ENCODE measurements at places on chromosomes 12 and 14. TPM values are rescaled to one million over a fixed set of nuclear protein-coding genes. Genes with fewer than 3 reads are reported as not detected.

DNA sequence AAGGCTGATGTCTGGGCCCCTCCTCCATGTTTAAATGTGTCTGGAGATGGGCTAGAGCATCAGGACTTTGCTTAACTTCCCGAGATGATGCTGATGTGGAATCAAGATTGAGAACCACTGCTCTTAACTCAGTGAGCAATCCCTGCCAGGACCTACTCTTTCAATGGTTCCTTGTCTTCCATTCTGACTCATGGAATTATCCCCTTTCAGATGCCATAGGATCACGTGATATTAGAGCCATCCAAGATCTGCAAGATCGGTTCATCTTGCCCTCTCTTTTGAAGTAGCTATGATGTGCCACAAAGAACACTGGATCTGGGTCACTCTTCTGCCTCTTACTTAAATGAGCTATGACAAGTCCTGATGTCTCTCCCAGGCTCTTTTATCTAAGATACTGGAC, 96.8 kb downstream of the EXOC5 start:
- DNase-seq, result no peak

- no peak for DNase-seq
Observed at GRCh38 chr12:77521508-77522115, 309.1 kb upstream of the NAV3 start.

GRCh38 chr12:88931598-88931997, 351.3 kb upstream of the KITLG start:
- DNase-seq, result no peak

Gene SCN8A
- 13.2 TPM for total RNA-seq

DNA sequence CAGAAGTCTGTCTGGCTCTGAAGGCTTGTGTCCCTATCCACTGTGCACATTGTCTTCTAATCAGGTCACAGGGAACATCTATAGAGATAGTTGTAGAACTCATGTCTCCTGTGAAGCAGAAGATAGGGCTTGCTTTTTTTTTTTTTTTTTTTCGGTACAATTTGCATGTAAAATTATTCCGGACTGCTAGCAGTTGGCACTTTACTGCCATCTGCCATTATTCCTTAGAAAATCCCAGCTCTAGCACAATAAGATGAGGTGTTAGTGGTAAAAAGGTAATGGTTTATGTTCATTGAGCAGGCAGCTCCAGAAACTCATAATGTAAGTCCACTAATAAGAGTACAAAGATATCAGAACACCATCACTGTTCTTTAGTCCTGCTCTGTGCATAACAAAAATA, 8.7 kb downstream of the MYRFL start:
- DNase-seq, result no peak

DNA sequence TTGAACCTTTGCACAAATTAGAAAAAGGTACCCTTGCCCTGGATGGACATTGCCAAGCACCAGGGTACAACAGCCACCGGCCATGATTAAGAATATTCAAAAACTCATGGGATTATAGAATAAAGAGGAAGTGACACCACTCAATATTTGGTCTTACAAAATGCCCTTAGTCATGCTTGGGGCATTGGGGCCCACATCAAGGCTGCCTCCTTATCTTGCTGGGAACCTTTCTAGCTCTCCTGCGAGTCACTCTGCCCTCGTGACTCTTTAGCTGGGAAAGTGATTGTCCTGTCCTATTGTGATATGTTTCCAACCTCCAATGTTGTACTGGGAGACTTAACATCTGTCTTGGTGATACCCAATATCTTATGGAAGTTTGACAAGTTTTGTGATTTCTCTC, 57.8 kb downstream of the GTF2A1 start:
- DNase-seq, result no peak

DNA sequence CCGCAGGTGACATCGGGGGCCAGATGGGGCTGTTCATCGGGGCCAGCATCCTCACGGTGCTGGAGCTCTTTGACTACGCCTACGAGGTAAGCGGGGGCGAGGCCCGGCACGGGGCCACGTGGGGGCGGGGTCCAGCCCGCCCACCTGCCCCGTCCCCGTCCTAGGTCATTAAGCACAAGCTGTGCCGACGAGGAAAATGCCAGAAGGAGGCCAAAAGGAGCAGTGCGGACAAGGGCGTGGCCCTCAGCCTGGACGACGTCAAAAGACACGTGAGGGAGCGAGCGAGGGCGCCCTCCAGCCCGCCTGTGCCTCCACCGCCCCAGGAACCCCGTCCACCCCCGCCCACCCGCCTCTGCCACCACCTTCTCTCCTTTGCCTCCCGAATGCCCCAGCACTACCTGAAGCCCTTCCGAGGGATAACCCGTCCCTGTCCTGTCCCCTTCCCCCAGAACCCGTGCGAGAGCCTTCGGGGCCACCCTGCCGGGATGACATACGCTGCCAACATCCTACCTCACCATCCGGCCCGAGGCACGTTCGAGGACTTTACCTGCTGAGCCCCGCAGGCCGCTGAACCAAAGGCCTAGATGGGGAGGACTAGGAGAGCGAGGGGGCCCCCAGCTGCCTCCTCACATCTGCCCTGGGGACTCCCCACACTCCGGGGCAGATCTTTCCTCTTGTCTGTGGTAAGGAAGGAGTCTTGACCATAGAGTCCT, 3.9 kb upstream of the SMARCD1 start:
- peak; percentile 47 for DNase-seq

DNA sequence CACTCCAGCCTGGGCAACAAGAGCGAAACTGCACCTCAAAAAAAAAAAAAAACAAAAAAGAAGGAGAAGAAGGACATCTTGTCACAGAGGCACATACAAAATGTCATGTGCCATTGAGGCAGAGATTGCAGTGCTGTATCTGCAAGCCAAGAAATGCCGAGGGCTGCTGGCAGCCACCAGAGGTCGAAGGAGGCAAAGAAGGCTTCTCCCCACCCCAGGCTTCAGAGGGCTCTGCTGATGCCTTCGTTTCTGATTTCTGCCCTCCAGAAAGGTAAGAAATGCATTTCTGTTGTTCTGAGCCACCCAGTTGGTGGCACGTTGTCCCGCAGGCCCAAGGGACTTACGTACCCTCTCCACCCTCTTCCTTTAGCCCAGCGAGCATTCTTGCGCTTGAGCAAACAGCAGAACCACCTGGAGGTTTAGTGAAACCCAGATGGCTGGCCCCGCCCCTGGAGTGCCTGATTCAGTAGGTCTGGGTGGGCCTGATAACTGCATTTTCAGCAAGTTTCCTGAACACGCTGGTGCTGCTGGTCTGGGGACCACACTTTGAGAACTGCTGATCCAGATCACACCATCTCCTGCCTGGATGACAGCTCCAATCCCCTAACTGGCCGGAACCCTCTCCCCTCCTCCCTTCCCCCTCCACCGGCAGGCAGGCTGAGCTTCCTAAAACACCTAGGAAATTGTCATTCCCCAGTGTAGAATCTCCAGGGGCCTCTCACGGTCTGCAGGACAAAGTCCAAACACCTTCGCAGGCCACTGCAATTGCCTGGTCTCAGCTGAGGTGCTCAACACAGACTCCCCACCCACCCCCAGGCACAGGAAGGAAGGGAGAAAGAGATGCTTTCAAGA, 21.1 kb upstream of the SCARB1 start:
- peak; percentile 56 for DNase-seq

GRCh38 chr12:128707488-128707887, 116.3 kb downstream of the SLC15A4 start:
- DNase-seq, result no peak

Gene APAF1
- total RNA-seq, result 20.6 TPM

Gene STAB2
- 0.48 TPM for total RNA-seq

DNA sequence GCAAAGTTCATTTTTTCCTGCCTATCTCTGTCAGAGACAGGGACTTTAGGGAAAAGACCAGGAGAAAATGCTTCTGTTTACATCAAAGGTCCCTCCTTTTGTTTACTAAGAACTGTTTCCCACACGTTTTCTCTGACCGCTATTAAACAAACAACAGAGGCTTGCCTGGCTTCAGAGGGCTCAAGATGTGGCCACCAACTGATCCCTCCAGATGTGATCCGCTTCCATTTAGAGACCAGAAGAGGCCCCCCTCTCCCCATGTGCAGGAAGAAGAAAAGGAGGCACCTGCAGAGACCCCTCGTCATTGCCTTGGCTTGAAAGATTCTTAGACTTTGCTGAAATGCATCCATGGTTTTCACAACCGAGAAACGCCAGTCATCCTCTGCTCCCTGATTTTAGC, 217.9 kb upstream of the PWP1 start:
- DNase-seq, result no peak

- DNase-seq, result no peak
Observed at GRCh38 chr12:40208707-40209446, 15.9 kb upstream of the LRRK2 start.

- DNase-seq, result peak; percentile 25
Observed at GRCh38 chr12:41188841-41189394, 798 bp downstream of the PDZRN4 start.

Gene CMKLR1
- 1.4 TPM for total RNA-seq

DNA sequence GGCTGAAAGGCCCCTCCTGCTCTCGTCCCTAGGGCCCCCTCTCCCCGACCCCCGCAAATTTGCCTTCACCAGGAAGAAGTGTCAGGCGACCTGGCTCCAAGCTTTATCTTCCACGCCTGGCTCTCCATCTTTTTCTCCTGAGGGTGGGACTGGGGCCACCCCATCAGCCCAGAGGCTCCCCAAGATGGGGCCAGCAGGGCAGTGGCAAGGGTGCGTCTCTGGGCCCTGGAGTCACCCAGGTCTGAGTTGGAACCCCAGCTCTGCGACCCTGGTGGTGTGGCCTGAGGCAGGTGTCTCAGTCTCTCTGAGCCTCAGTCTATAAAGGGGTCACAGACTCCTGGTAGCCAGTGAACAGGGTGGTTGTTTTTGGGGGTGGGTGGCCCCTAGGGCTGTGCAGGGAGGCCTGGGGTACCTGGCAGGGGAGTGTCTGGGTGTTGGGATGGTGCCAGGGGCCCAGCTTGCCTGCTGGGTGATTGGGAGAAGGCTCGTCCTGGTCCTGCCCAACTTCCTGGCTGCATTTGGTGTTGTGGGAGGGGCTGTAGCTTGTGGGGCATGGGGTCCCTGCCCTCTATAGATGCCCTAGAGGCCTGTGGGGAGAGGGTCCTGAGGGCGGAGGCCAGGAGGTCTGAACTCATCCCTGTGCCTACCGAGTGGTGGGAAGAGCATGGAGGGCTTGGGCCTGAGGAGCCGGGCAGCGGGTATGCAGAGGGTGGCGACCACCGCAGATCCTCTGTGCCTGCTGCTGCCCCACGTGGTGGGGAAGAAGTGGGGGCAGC, 7.6 kb downstream of the KIF26A start:
- peak; percentile 10 for DNase-seq

DNA sequence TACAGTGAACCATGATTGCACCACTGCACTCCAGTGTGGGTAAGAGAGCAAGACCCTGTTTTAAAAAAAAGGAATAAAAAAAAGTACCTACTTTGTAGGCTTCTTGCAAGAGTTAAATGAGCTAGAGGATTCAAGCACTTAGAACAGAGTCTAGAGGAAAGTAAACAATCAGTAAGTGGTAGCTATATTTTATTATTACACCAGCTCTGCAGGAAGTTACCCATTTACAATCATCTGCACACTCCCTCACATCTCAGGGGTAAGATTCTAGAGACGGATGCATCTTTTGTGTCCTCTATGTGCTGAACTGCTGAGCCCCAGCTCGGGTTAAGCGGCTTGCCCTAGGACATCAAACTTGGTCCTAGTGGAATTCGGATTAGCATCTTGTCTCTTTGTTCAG, 67.3 kb downstream of the KCNK10 start:
- no peak for DNase-seq

DNA sequence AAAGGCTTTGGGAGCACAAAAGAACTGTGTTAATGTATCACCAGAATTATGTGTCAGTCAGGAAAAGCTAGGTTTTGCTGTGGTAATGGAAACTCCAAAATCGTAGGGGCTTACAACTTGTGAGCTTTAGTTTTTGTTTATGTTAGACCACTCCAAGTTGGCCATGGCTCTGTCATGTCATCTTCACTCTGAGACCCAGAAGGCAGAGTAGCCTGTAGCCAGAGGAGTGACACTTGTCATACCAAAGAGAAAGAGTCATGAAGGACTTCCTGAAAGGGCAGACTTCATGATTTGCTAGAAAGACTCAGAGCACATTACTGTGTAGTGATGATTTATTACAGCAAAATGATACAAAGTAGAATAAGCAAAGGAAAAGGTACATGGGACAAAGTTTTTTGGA, 133.6 kb upstream of the SSTR1 start:
- DNase-seq, result no peak

Gene RNFT2
- 27.7 TPM for total RNA-seq

Gene ADCY4
- 2.4 TPM for total RNA-seq

Data from WTC11 (cell line).